Right hindlimb (tissue), 1 donor: ENCODE measurements at places on chromosomes 16 and 17.
A peak's percentile ranks its signal among the peaks of the same experiment; 100 is the strongest.

DNA sequence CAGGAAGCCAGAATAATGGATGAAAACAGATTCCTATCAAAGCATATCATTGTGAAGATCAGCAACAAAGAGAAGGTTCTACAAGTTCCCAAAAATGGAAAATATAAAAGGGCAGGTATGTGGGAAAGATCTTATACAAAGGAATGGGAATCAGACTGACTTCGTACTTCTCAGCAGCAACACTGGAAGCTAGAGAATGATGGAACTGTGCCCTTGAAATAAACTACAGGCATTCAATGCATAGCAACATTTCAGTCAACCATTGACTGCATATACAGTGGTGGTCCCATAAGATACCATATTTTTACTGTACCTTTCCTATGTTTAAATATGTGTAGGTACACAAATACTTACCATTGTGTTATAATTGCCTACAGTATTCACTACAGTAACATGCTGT is 30.3 kb upstream of the RAI1 start:
- DNase-seq = no peak

DNA sequence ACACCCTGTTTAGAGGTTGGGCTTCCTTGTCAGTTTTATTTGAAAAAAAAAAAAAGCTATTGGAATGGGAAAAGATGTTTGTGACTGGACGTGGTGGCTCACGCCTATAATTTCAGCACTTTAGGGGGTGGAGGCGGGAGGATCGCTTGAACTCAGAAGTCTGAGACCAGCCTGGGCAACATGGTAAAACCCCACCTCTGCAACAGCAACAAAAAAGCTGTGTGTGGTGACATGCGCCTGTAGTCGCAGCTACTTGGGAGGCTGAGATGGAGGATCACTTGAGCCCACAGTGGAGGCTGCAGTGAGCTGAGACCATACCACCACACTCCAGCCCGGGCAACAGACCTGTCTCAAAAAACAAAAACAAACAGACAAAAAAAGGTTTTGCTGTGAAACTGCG is 66.1 kb upstream of the SIAH1 start:
- DNase-seq = no peak

DNA sequence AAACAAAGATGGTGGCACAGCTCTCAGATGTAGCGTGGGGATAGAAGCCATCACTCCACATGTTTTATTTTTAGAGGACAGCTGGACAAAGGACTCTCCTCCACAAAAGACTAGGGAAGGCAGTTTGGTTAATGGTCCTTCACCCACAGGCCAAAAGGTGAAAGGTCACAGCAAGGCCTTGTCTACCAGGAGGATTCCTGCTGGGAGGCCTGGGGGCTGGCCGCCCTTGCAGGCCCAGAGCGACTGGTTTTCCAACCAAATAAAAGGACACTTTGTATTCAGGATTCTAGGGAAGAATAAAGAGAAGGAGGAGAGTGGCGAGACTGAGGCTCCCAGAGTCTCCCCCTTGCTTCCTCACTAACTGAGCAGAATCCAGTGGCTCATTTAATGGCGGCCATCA is 94.3 kb downstream of the AXIN2 start:
- DNase-seq = no peak

DNA sequence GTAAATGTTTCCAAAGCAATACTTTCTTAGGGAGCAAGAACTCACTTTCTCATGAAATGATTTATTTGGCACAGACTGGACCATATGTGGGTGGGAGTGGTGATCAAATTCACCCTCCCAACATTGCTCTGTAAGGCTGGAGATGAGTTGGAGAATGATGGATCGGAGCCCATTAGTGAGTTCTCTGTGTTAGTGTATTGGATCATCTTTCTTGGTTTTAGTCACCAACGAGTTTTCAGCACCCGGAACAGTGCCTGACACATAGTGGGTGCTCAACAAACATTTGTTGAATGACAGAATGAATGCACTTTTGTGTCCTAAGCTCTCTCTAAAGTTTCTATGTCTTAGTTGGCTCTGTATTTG is 104.5 kb upstream of the FAM20A start:
- no peak for DNase-seq

DNA sequence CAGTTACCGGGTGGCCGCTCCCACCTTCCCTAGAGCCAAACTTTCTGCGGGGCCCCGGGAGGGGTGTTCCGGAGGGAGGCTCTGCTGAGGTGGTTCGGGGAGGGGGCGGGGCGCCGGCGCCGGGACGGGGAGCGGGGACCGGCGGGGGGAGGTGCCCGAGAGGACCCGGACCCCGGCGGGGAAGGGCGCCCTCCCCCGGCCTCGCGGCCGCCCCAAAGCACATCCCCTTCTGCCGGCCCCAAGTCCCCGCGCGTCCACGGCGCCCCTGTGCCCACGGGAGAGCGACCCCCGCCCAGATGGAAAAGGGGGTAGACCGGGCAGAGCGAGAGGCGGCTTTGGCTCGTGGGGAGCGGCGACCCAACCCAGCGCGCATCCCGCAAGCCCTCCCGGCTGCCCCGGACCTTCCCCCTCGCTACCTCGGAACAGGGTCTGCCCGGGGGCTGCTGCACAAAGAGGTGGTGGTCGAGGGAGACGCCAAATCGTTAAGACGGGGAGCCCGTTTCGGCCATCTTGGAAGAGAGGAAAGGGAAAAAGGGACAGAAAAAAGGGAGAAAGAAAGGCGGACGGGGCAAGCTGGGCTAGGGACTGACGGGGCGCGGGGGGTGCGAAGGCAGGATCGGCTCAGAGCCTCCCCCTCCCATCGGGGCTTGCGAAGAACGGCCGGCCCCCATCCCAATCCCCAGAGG is 530 bp downstream of the PCGF2 start:
- DNase-seq = peak; percentile 79

- DNase-seq = no peak
Measured at GRCh38 chr16:66274335-66275110, 92.0 kb upstream of the CDH5 start.

DNA sequence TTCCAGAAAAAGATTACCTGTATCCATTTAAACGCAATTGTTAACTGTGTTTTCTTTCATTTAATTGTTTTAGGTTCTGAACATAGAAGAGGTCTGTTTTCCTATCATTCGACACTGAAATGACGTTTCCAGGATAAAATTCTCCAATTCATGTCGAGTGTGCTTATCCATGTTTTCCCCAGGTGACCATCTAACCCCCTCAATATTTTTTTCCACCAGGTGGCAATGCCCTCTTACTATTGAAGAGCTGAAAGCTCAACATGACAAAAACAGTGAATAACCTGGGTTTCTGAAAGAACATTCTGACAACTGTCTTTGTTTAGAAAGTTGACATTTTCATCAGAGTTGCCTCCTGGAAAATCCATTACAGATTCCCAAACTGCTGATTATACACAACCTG is 948.7 kb downstream of the KCNJ2 start:
- DNase-seq = no peak

DNA sequence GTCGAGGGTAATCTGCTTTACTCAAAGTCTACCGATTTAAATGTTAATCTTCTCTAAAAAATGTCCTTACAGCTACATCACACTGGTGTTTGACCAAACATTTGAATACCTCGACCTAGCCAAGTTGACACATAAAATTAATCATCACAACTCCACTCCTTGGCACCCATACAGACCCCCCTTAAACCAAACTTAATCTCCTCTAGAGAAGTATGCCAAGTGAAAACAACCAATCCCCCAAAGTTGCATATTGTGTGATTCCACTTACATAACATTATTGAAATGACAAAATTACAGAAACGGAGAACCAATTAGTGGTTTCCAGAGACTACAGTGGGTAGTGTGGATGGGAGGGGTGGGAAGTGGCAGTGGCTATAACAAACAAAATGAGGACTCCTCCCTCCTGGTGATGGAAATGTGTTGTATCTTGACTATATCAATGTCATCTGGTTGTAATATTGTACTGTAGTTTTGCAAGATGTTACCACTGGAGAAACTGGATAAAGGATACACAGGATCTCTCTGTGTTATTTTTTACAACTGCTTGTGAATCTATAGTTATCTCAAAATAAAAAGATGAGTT is 39.4 kb downstream of the CAPNS2 start:
- DNase-seq = no peak

GRCh38 chr17:50297407-50297865 is 23.2 kb downstream of the TMEM92 start:
- DNase-seq = peak; percentile 81

- DNase-seq = peak; percentile 67
Measured at GRCh38 chr17:45293413-45294211, 23.2 kb downstream of the MAP3K14 start.

- DNase-seq = no peak
Measured at GRCh38 chr16:54098247-54098646, 188.3 kb downstream of the IRX3 start.

DNA sequence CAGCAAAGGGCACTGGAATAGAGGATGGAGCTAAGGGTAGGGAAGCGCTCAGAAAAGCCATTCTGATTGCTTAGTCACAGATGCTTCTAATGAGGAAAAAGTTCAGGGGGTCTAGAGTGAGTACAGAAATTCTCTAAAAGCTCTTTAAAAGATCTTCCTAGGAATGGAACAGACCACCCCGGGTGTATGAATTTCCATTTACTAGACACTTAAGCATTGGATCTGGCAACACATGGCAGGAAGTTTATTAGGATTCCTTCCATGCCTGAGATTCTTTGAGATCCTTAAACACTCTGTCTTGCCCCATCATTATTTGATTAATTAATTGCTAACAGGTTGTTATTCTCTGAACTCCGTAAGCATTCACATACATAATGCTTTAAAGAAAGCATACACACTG is 8.5 kb downstream of the KRTAP9-7 start:
- no peak for DNase-seq

DNA sequence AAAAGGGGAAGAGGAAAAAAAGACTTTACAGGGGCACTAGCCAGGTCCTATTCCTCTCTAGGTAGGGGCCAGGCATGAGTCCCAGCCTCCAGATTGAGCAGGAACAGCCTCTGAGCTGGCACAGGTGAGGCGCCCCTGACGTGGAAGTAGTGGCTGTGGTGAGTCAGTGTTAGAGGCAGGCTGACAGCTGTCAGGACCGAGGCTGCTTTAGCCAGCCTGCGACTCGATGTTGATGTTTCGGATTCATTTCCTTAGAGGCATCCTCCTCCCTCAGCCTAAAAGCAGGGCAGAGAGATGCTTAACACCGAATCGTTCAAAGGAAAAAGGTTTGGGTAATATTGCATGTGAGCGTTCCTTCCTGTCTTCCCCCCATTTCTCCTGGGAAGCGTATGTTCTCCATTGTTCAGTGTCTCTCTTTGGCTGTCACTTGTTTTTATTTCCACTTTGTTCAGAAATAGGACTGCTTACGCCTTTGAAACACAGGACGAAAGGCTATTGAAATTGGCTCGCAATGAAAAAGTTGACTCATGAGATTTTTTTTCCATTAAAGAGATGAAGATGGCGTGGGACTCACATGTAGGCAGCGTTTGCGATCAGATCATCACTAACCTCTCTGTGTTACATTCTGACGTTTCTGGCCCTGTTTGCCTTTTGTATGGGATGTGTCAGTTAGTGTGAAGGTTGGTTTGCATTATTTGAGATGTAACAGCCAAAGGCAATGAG is 1.3 kb downstream of the KIAA0513 start:
- no peak for DNase-seq

GRCh38 chr16:12403746-12404658 is 399.7 kb downstream of the CPPED1 start:
- DNase-seq = peak; percentile 34

DNA sequence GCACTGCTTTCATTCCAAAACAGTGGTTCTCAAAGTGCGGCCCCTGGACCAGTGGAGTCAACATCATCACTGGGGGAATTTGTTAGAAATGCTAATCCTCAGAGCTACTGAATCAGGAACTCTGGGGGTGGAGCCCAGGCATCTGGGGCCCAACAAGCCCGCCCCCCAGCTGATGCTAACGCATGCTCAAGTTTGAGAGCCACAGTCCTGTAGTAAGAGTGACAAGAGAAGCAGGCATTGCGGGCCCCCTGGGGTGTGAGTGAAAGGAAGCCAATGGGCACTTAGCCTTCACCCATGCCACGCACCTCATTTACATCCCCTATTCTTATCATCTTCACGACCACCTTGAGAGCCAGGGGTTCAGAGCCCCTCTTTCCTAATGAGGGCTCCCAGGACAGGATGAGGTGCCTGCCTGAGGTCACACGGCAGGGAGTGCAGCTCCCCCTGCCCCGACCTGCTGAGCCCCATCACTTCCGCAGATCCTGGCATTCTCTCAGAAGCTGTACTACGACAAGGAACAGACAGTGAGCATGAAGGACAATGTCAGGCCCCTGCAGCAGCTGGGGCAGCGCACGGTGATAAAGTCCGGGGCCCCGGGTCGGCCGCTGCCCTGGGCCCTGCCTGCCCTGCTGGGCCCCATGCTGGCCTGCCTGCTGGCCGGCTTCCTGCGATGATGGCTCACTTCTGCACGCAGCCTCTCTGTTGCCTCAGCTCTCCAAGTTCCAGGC is 9.1 kb downstream of the CA4 start:
- peak; percentile 17 for DNase-seq

DNA sequence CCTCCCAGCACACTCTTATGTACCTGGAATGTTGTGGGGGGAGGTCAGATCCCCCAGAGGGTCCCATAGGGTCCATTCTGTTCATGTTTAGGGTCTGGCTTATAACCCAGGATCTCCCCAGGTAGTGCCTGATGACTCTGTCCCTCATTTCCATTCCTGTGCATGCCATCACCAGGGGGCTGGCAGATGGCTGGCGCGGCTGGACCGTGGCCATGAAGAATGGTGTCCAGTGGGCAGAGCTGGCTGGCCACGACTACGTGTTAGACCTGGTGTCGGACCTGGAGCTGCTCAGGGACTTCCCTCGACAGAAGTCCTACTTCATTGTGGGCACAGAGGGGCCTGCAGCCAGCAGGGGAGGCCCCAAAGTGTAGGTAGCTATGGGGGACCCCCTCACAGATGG is 35.0 kb upstream of the ALKBH5 start:
- DNase-seq = no peak
